ENCODE measurements at places on chromosomes 4 and X.

DNA sequence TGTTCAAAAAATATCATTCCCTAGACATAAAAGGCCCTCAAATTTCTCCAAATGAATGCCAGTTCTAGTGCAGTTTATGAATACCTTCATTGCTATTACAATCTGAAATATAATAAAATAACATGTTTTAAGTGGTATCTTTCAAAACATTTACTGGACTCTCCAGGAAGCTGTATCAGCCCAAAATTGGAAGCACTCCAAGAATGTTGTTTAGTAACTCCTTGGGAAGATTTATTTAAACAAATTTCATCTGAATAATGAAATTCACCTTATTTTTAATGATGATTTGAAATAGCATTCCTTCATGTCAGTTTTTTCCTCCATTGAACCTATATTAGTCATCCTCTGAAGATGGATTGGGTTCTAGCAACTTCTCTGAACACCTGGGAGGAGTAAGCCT, 217.2 kb upstream of the PCDH18 start:
- no peak for DNase-seq

DNA sequence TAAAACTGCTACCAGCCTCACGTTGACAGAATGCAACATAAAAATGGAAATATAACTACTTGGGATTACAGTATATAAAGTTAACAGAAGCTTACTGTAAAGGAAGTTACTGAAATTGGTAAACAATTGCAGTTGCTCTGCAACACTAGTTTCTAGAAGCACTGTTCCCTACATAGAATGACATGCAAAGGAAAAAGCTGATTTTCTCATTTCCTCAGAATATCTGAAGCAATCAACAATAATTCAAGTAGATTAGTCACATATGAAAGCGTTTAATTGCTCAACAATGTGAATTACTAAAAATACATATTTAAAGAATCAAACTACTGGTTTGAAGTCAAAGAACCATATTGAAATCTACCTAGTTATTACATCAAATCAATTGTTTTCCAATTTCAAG, 31.8 kb downstream of the PDGFC start:
- DNase-seq = no peak

DNA sequence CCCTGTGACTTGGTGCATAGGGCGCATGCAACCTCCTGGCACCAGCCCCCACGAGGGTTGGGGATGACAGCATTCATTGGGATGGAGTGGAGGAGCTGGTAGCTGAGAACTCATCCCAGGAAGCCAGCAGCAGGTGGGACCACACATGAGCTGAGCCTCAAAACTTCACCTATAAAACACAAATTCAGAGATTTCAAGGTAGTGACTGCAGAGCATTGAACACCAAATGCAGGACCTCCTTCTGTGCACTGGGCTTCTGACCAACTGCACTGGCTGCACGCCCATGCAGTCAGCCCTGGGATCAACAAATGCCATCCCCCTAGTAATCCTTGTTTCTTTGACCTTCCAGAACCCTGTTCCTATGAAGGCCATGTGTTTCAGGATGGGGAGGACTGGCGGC, 197.8 kb downstream of the FRAS1 start:
- no peak for DNase-seq

GRCh38 chr4:17964576-17964975, 57.0 kb downstream of the LCORL start:
- no peak for DNase-seq

DNA sequence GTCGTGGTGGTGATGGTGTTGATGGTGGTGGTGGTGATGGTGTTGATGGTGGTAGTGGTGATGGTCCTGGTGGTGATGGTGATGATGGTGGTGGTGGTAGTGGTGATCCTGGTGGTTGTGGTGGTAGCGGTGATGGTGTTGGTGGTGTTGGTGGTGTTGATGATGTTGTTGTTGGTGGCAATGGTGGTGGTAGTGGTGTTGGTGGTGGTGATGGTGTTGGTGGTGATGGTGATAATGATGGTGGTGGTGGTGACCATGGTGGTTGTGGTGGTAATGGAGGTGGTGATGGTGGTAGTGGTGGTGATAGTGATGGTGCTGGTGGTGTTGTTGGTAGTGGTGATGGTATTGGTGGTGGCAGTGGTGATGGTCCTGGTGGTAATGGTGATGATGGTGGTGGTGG, 49.1 kb downstream of the TLR10 start:
- no peak for DNase-seq
